ENCODE measurements at places on chromosomes 3 and 15.

- no peak for DNase-seq
These were observed 130.8 kb downstream of the NEO1 start for GRCh38 chr15:73183071-73183470.

- no peak for DNase-seq
These were observed 2.6 kb downstream of the SACM1L start for GRCh38 chr3:45691842-45692241.

- DNase-seq: no peak
These were observed 50.5 kb upstream of the ARHGEF3 start for GRCh38 chr3:56851966-56852884.

DNA sequence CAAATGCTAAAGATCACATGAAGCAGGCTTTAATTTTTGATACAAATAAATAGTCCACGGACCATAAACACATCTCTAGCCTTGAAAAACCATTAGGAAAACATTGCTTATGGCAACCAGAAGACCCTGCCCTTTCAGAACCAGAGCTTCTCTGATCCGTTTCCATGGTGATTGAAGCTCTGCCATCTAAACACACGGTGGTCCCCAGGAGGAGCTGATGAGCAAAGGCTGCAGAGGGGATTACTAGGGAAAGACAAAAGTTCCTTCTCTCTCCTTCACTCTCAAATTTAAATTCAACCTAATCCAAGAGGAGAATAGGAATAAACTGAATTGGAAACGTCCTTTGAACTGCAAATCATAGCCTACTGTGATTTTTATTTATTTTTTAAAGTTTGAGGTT is 122.0 kb upstream of the ATP10A start:
- no peak for DNase-seq

GRCh38 chr3:30795176-30795575 is 99.3 kb downstream of the GADL1 start:
- DNase-seq: no peak

- peak; percentile 39 for DNase-seq
These were observed 8.6 kb downstream of the CLEC3B start for GRCh38 chr3:45034612-45035252.

DNA sequence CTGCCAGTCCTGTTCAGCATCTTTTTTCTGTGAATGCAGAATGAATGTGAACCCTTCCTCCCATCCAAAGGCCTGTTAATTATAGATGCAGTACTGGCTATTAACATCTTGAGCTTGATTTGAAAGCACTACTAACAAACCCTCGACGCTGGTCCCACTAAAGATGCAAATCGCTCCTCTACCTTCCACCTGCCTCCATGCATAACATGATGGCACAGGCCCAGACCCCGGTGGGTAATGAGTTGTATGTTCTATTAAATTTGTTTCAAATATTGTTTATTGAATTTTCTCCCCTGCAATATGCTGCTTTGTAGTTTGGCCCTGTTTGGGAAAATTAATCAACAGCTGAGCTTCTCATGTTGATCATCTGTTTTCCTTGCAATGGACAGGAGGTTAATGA is 69.3 kb downstream of the RAB11A start:
- no peak for DNase-seq

- no peak for DNase-seq
These were observed 1085.2 kb upstream of the CADM2 start for GRCh38 chr3:83873550-83873949.

DNA sequence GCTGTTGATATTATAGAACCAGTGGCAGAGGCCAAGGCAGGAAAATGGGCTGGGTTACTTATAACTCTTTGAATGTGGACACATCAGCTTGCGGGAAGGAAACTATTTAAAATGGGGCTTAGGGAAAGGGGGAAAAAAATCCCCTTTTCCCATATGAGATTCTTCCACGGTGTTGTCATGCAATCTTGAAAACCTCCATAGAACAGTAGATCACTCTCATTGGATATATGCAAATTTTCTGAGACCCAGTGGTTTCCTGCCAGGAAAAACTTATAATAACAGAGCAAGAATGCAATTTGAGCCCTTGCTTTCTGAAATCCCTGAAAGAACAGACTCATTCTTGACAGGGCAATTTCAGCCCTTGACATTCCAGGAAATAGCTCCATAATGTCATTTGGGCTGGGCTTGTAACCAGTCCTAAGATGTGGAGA is 31.1 kb downstream of the TMEM212 start:
- DNase-seq: no peak

DNA sequence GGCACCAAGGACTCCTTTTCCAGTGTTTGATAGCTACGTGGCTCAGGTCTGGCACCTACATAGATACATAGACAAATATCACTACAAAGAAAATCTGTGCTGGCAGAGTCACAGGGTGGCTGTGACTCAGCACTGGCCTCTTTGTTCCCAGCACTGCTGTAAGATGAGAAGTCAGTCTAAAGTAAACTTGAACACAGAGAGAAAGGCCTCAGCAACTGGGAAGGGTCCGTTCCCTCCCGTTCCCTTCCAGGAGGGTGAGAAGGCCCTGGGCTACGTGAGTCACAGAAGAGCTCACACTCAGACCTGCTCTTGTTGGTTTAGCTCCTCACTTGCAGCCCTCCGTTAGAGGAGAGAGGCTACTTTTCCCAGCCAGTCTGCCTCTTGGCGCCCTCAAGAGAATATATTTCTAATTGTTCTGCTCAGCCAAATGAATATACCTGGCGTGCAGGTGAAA is 23.1 kb downstream of the ANXA2 start:
- no peak for DNase-seq

DNA sequence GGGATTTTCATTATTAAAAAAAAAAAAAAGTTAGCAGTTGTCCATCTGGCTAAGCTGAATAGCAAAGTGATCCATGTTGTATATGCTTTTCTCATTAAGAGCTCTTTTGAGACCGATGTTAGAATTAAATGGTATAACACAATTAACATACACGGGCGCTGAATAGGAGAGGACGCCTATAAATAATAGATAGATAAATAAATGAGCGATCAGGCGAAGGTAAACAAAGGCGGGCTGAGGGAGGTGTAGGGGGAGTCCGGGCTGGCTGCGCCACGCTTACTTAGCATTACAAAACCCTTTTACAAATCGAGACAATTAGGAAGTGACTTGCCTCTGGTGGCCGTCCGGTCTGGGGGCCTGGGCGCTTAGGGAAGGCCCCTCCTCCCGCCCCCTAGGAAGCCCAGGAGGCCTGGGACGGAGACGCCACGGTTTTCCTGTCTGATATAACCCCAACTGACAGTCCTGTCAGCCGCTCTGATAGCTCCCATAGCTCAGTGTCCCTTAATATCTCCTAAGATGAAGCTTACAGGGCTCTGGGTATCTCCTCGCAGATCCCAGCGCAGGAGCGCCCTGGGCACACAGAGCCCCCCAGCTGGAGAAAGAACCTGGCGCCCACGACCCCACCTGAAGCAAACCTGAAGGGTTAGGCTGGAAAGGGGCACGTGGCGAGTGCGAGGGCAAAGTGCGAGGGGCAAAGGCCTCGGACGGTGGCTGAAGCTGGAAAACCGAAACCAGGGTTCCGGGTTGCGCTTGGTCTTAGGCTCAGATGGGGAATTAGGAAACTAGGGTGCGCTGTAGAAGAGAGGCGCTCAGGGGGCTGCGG is 3.6 kb downstream of the SOX14 start:
- no peak for DNase-seq

DNA sequence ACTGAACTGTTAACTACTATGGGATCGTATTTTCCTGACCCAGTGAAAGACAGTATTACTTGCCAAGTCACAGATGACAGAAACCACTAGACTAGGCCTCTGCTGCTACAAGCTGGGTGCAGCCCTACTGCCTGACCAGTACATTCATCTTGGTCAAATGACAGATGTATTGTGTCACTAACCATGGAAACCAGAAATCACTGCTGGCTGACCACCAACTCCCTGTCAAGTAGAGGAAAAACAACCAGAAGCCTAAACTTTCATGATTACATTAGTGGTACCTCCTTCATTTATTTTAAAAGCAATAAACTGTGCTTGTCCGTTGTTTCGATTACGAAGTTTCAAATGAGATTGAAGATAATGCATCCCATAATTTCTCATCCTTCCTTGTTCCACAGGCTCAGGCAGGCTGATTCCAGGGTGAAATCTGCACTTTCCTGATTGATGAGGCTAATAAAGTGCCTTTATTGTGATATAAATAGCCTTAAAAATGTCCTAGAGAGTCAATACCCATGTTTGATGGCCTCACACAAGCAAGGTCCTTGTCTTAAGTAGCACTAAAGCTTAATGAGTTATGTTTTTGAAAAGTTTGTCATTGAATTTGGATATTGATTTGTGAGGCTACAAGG is 309.7 kb downstream of the LSAMP start:
- DNase-seq: no peak

DNA sequence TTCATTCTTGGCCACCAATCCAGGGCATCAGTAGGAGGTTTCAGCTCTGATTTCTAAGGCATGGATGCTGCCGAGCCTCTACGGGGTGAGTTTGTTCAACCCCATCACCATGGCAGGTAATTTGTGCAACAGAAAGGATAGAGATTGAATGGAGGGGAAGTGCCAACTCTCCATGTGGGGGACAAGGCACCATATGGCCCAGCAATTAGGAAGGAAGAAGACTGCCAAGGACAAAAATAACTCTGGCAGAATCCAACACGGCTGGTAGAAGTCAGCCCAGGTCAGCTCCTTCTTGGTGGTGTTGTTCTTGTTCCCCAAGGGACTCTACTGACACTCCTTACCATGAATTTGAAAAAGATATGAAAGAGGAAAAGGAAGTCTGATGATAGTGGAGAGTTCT is 503.9 kb downstream of the MAGI1 start:
- no peak for DNase-seq

DNA sequence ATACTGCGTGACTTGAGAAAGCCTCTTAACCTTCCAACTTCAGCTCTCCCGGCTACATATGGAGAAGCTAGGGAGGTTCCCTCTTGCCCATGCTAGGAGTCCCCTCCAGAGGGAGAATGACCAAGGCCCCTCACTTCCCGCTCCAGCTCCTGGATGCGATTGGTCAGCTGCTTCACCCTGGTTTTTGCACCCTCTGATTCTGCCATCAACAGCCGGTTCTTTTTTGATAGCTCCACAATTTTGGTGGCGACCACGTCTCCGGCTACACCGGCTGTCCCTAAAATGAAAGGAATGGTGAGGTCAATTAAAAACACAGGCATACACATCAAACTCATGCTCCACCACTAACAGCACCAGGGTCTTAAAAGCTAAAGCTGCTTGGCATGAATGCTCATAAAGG is 20.6 kb downstream of the CCDC13 start:
- no peak for DNase-seq

GRCh38 chr3:187013159-187013716 is 82.9 kb downstream of the ST6GAL1 start:
- DNase-seq: no peak

- DNase-seq: no peak
These were observed 357.1 kb upstream of the KCNH8 start for GRCh38 chr3:18791182-18791581.

DNA sequence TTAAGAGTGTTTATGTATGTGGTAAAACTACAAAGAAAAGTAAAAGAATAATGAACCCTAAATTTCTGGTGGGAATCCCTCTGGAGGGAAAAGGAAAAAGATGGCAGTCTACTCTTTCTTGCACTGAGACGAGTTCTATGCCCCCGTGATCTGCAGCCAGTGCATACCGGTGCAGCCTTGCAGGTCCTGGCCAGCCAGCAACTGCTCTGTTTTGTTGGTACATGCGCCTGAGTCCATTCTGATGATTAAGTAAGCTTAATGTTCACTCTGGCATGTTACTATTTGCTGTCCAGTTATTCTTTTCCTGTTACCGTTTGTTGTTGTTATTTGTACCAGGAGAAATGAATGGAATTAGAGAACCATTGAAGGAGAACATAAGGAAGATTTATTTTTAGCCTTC is 95.1 kb upstream of the TMC3 start:
- DNase-seq: no peak

DNA sequence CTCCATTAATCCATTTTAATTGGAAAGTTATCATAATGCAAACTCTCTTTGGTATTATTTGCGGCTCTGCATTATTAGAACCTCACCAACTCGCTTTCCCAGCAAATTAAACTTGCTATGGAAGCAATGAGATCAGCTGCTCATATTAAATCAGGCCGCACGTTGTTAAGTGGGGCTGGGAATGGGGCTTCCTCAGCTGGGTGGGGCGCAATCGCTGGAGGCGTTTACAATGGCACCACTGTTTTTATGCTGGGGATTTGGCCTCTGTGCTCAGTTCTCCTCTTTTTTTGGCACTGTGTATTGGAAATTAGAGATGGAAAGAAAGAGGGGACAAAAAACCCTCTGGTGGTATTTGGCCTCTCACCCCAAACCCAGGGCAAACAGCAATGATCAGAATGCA is 72.2 kb downstream of the RPLP1 start:
- no peak for DNase-seq

DNA sequence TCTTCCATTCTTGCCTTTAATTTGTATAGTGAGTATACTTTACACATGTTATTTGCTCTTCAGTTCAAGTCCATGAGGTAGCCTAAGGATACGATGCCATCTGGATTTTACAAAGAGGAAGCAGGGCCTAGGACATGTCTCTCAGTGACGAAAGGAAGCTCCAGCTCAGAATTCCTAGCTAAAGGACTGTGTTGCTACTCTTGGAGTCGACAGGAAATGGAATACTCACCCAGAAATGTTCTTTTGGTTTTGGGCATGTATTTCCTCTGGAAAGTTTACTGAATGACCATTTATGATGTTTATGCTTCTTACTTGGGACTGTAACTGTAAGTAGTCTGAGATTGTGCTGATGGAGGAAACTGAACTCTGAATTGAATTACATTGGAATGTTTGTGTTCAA is 12.5 kb downstream of the OXNAD1 start:
- DNase-seq: no peak

GRCh38 chr15:25859838-25860645 is 3.1 kb downstream of the ATP10A start:
- DNase-seq: peak; percentile 60

DNA sequence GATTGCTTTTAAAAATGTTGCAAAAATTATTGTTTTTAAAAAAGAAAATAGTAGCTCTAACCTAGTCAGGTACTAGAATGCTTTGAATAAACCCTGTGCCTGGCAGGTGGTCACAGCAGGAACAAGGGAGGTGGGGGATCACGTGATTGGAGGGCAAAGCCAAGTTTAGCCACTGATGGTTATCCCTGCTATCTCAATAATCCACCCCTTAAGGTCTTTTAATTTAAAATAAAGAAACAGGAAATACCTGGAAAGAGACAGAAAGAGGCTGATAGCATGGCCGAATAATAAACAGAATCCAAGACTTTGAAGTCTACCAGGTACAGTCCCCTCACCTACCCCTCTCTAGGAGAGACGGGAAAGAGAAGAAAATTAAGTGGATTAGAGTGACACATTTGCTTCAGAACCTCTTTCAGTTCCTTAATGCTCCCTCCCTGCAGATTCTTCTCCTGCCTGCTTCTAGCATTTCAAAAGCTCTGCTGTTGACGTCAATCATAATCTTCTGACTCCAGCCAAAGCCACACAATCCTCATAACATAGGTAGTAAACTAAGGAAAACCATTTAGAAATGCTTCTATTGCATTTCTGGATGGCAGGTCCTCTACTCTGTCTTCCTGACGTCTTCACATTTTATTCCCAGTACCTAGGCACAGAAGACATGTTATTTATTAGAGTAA is 303.4 kb upstream of the MME start:
- no peak for DNase-seq
